ENCODE measurements at places on chromosomes 13 and 19. TPM values are rescaled to one million over a fixed set of nuclear protein-coding genes. Genes with fewer than 3 reads are reported as not detected.
A peak's percentile ranks its signal among the peaks of the same experiment; 100 is the strongest.

DNA sequence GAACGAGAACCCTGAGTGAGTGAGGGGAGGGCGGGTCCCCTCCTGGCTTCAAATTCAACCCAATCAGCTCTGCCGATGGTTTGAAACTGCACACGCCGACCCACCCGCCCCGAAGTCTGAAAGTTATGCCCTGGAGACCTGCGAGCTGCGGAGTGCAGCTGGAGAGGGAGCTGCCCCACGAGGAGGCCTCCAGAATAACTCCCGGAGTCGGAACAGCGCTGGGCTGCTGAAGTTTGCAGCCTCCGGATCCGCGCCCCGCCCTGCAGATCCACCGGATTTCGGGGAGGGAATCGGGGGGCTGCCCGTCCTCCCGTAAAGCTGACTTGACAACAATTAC is 7.0 kb downstream of the POU4F1 start:
- H3K36me3 ChIP-seq, result no peaks in the 10 kb centered on the region
- no peak overlapping the region for H3K27ac ChIP-seq
- H3K4me1 ChIP-seq, result peaks cover 8% of the 10 kb centered on the region
- peaks cover 67% of the 10 kb centered on the region for H3K27me3 ChIP-seq
- peak overlapping the region; percentile 63 for H3K4me3 ChIP-seq

GRCh38 chr19:45587873-45588272 is 3.3 kb upstream of the OPA3 start:
- no peaks in the 10 kb centered on the region for H3K36me3 ChIP-seq
- H3K4me3 ChIP-seq, result no peak overlapping the region
- H3K27ac ChIP-seq, result no peak overlapping the region
- H3K27me3 ChIP-seq, result peaks cover 21% of the 10 kb centered on the region

The SULT2A1 gene
- not detected for total RNA-seq

DNA sequence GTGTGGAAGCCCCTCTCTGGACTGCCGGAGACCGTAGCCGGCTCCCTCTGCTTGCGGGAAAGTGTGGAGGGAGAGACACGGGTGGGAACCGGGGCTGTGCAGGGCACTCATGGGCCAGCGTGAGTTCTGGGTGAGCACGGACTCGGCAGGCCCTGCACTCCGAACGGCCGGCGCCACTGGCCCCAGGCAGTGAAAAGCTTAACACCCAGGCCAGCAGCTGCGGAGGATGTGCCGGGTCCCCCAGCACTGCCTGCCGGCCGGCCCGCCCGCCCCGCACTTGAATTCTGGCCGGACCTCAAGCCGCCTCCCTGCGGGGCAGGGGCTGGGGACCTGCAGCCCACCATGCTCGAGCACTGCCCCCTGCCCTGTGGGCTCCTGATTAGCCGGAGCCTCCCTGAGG is 147.0 kb downstream of the FGF9 start:
- no peaks in the 10 kb centered on the region for H3K36me3 ChIP-seq
- no peaks in the 10 kb centered on the region for H3K4me1 ChIP-seq
- no peak for DNase-seq
- H3K27me3 ChIP-seq, result no peaks in the 10 kb centered on the region

DNA sequence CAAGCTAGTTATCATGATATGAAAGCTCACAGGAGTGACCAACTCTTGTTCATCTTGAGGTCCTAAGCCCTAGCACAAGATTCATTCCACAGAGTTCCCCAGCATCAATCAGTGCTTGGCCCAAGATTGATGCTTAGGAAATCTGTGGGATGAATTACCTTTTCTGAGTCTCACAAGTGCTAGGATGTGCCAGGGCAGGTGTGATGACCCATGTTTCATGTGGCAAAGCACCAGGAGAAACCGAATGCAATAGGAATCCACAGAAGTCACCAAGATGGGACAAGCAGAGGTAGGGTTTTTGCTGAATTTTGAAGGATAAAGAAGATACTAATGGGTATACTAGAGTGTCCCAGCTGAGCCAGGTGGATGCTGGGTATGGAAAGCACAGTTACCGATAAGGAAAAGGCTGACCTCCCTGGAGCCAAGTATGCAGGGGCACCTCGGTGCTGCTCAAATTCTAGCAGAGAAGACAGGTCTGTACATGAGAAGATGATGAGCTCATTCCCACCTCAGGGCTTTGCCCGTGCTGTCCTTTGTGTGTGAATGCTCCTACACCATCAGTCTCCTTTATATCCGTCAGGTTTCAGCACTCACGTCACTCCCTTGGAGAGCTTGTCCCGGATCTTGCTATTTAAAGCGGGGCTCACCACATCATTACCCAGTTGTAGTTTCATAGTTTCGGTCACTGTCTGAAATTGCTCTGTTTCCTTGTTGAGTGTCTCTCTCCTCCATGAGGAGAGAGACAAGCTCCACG is 168.9 kb upstream of the TSC22D1 start:
- no peaks in the 10 kb centered on the region for H3K36me3 ChIP-seq
- H3K4me1 ChIP-seq, result no peaks in the 10 kb centered on the region
- H3K27me3 ChIP-seq, result no peaks in the 10 kb centered on the region
- no peak for DNase-seq

The RFPL4AL1 gene
- total RNA-seq, result not detected

DNA sequence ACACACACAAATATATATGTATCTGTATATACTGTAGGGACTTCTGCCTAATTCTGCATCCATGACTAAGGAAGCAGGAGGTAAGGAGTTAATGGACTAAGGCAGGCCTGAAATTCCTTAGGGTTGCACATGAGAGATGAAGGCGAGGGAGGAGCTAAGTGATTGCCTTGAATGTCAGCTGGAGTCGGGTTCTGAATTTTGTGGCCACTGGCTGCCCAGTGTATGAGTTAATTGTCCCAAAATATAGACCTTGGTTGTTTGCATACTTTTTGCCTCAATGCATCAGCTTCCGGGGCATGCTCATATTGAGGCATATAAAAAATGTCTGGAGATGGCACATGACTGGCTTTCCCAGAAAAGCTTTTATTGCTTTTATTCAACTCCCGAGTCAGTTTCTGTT is 245.5 kb downstream of the TDRD3 start:
- no peaks in the 10 kb centered on the region for H3K36me3 ChIP-seq
- no peak overlapping the region for H3K4me3 ChIP-seq
- H3K4me1 ChIP-seq, result peaks cover 2% of the 10 kb centered on the region
- DNase-seq, result no peak

GRCh38 chr19:50548191-50549058 is 19.8 kb downstream of the LRRC4B start:
- H3K4me3 ChIP-seq, result no peak overlapping the region
- peaks cover 5% of the 10 kb centered on the region for H3K4me1 ChIP-seq
- DNase-seq, result no peak

DNA sequence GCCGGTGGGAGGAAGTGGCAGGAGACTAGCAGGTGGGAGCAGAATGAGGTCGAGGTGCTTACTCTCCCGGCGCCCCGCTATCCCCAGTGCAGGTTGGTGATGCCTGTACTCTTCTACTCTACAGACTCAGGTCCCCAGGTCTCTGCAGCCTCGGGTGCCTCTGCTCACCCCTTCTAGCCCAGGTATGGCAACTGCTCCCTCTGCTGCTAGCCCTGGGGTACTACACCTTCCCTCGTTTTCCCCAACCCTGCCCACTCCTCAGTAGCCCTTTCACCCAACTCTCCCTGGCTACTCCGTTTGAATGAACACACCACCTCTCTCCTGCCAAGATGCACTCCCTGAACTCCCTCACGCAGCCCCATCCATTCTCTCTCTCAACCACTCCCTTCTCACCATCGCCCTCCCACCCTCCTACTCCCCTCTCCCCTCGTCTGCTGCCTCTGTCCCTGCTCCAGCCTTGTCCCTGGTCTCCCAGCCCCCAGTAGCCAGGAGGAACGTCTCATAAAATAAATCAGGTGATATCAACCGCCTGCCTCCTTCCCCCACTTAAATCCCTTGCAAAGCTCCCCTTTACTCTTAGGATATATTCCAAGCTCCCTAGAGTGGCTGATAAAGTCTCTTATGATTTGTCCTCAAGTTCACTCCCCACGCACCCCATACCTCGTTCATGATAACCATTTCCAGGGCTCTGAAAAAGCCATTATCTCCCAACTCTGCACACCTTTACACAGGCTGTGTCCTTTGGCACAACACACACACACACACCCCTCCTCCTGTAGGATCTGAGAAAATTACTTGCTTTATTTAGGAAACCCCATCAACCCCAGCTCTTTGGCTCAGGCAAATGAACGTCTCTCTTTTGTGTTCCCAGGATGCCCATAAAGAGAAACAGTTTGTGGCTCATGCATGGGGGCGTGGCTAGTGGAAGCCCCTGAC is 8.2 kb upstream of the MEIS3 start:
- no peaks in the 10 kb centered on the region for H3K4me1 ChIP-seq
- H3K4me3 ChIP-seq, result peak overlapping the region; percentile 61
- no peaks in the 10 kb centered on the region for H3K36me3 ChIP-seq
- no peak overlapping the region for H3K27ac ChIP-seq
- DNase-seq, result peak; percentile 78

The DCT gene
- total RNA-seq, result not detected

The NPHS1 gene
- total RNA-seq, result 0.40 TPM

GRCh38 chr19:55309448-55309847 is 15.7 kb downstream of the TMEM150B start:
- H3K4me3 ChIP-seq, result no peak overlapping the region
- H3K27ac ChIP-seq, result no peak overlapping the region
- H3K27me3 ChIP-seq, result no peaks in the 10 kb centered on the region
- DNase-seq, result no peak

- H3K27me3 ChIP-seq, result no peaks in the 10 kb centered on the region
- no peaks in the 10 kb centered on the region for H3K36me3 ChIP-seq
- no peak for DNase-seq
- peaks cover 4% of the 10 kb centered on the region for H3K4me1 ChIP-seq
These were observed 116.9 kb downstream of the SIPA1L3 start for GRCh38 chr19:38023671-38024541.

The KLK8 gene
- 2.1 TPM for total RNA-seq

The NCR1 gene
- total RNA-seq, result 4.6 TPM

GRCh38 chr19:16760990-16761389 is 41.3 kb downstream of the NWD1 start:
- DNase-seq, result no peak
- H3K27me3 ChIP-seq, result no peaks in the 10 kb centered on the region
- H3K4me3 ChIP-seq, result no peak overlapping the region
- H3K4me1 ChIP-seq, result no peaks in the 10 kb centered on the region

GRCh38 chr13:30410705-30411125 is 11.6 kb upstream of the UBE2L5 start:
- peaks cover 5% of the 10 kb centered on the region for H3K4me1 ChIP-seq
- DNase-seq, result no peak
- H3K36me3 ChIP-seq, result no peaks in the 10 kb centered on the region
- H3K27me3 ChIP-seq, result no peaks in the 10 kb centered on the region
- H3K4me3 ChIP-seq, result no peak overlapping the region

GRCh38 chr13:44929692-44930091 is 59.6 kb downstream of the NUFIP1 start:
- H3K27ac ChIP-seq, result no peak overlapping the region
- H3K4me3 ChIP-seq, result no peak overlapping the region
- no peaks in the 10 kb centered on the region for H3K27me3 ChIP-seq
- H3K36me3 ChIP-seq, result no peaks in the 10 kb centered on the region

The TPTE2 gene
- total RNA-seq, result not detected

DNA sequence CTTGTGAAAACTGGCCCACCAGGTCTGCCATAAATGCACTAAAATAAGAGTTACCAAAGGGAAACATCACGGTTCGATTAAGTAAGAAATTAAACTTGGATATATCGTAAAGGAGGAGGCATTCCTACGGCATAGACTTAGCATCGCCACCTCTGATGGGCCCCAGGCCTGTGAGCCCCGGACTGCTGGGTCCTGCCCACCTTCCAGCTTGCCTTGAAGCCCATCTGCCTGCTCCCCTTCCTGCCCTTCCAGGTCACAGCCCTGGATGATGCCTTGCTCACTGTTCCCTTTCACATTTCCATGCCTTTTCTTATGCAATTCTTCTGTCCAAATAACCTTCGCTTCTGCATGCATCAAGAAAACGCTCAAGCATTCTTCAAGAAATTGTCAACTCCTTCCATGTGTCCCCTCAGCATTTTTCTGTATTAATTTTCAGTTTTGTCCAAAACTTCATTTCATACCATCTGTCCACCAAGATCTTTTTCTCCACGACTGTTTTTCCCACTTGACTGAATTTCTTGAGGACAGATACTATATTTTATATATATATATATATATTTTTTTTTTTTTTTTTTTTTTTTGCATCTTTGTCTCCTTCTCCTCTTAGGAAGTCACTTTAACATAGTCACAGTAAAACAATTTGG is 91.2 kb downstream of the DOCK9 start:
- H3K4me3 ChIP-seq, result no peak overlapping the region
- no peaks in the 10 kb centered on the region for H3K27me3 ChIP-seq
- no peak for DNase-seq
- no peak overlapping the region for H3K27ac ChIP-seq

DNA sequence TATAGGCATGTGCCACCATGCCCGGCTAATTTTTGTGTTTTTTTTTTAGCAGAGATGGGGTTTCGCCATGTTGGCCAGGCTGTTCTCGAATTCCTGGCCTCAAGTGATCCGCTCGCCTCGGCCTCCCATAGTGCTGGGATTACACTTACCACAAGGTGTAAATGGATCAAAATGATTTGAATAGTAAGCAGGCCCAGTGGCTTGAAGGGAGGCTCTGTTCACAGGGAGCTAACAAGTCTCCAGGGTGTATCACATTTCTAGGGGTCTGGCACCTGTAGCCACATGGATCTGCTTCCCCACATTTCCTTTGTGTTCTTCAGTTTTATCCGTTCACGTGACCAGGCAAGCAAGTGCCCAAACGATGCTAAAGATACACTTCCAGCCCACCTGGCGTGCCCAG is 13.5 kb upstream of the CNFN start:
- no peak overlapping the region for H3K27ac ChIP-seq
- H3K36me3 ChIP-seq, result no peaks in the 10 kb centered on the region
- DNase-seq, result no peak
- H3K4me1 ChIP-seq, result peaks cover 5% of the 10 kb centered on the region
- H3K27me3 ChIP-seq, result no peaks in the 10 kb centered on the region

The CGB8 gene
- 0.46 TPM for total RNA-seq

The SIAH3 gene
- total RNA-seq, result 0.15 TPM

The TLE6 gene
- 2.5 TPM for total RNA-seq

The ZNF578 gene
- 4.2 TPM for total RNA-seq

- DNase-seq, result no peak
- H3K27me3 ChIP-seq, result no peaks in the 10 kb centered on the region
- H3K36me3 ChIP-seq, result no peaks in the 10 kb centered on the region
- H3K27ac ChIP-seq, result no peak overlapping the region
- H3K4me3 ChIP-seq, result no peak overlapping the region
These were observed 36.1 kb downstream of the OLFM4 start for GRCh38 chr13:53064731-53065130.

DNA sequence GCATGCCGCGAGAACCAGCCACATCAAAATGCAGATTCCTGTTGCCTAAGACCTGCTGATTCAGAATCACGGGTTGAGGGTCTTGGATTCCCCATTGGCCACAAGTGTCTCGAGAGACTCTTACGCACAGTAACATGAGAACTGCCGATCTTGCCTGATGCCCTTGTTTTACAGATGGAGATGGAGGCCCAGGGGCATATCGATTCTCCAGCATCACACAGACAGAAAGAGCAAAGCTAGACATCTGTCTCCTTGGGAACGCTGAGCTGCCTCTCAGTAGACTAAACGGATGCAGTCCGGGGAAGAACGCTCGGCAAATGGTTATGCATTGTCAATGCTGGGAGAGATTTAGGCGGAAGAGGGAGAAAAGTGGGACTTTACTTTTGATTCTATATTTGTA is 5.4 kb downstream of the NLRP12 start:
- H3K27me3 ChIP-seq, result no peaks in the 10 kb centered on the region
- H3K27ac ChIP-seq, result no peak overlapping the region
- no peak overlapping the region for H3K4me3 ChIP-seq
- peaks cover 2% of the 10 kb centered on the region for H3K4me1 ChIP-seq
- H3K36me3 ChIP-seq, result no peaks in the 10 kb centered on the region
- no peak for DNase-seq

Data from H1 (cell line).